Activated naive CD4-positive, alpha-beta T cell treated with anti-CD3 and anti-CD28 coated beads, Interleukin-2, amount 10 ng/mL, durations not matched to agents 7 days and 5 days (primary cell): ENCODE measurements at places on chromosomes 2 and 18.
A peak's percentile ranks its signal among the peaks of the same experiment; 100 is the strongest.

DNA sequence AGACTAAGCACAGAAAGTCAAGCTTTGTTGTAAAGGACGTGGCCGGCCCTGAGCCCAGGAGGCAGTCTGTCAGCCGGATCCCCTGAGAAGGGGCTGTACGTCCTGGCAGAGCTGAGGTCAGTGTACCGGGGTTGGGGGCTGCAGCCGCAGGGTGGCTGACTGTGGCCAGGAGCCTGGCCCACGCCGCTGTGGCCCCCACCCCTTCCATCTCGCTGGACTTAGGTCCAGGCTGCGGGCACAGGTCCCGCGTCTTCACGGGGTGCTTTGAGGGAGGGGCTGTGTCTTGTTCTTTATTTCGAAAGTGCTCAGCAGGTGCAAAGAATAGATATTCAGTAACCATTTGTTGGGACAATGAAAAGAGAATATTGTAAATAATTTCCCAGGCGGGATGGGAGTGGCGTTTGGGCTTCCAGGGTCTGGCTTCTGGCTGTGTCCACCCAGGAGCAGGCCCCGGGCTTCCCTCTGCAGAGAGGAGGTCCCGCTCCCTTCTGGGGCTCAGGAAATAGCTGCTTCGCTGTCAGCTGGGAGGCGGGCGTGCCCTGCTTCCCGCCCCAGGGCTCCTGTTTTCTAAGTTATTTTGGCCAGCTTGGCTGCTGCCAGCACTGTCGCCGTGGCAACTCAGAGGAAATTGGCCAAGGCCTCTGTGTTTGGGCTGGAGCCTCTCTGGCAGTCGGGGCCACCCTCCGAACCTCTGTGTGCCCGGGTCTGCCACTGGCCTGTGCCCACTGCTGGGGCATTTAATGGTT, 7.4 kb downstream of the NFATC1 start:
- DNase-seq = peak; percentile 57

DNA sequence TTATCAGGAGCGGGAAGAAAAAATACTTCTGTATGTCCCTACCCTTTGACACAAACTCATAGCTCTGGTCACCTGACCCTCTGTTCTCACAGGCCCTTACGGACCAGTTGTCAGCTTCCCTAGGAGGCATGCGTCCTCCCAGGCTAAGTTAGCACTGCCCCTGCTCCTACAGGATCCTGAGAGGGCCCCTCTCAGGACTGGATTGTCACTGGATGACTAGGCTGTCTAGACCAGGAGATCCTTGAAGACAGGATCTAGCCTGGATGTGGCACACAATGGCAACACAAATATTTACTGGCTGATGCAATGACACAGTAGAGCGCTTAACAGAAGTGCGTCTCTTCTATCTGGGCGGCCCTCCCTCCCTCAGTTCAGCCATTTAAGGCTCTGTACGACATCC, 7.7 kb downstream of the FAM228A start:
- DNase-seq = no peak

DNA sequence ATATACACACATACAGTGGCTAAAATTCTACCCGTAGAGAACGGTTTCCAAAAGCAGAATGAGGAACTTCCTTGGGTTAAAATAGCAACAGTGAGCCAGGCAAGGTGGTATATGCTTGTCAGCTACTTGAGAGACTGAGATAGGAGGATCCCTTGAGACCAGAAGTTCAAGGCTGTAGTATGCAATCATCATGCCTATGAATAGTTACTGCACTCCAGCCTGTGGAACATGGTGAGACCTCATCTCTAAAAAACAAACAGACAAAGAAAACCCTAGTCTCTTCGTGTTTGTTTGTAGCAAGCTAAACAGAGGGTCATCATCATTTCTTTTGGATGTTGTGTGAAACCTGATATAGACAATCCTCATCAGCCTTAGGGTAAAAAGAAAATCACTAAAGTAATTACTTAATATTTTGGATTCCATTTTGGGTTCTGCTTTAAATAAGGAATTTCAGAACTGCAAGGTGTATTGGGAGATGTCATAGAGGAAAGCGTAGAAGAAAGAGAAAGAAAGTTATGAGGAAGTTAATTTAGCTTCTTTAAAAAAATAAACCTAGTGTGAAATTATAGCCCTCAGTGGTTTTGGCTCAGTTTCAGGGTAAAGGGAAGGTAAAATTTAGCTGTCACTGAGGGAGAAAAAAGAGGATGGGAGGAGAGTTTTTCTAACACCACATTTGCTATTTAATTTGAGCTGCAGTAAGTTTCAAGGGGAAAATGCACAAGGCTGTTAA, 46.5 kb downstream of the PLEK start:
- DNase-seq = no peak

- peak; percentile 40 for DNase-seq
Observed at GRCh38 chr18:23077493-23078256, 57.6 kb upstream of the CABLES1 start.

GRCh38 chr2:63667132-63667700, 78.5 kb downstream of the MDH1 start:
- no peak for DNase-seq

DNA sequence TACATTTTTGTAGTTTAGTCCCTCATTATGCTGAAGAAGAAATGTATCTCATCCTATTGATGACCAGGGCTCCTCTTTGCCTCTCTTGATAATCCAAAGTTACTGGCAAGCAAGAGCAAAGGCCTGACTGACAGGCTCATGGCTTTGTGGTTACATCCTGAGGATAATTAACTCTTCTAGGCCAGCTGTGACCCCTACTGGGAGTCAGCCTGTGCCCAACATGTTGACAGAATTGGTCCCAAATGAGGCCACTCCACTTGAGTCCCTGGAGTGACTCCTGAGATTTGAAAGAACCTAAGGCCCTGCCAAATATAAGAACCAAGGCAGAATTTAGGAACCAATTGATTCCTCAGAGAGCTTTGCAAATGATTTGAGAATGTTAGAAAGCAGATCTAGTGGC, 973.8 kb upstream of the CELF4 start:
- no peak for DNase-seq

DNA sequence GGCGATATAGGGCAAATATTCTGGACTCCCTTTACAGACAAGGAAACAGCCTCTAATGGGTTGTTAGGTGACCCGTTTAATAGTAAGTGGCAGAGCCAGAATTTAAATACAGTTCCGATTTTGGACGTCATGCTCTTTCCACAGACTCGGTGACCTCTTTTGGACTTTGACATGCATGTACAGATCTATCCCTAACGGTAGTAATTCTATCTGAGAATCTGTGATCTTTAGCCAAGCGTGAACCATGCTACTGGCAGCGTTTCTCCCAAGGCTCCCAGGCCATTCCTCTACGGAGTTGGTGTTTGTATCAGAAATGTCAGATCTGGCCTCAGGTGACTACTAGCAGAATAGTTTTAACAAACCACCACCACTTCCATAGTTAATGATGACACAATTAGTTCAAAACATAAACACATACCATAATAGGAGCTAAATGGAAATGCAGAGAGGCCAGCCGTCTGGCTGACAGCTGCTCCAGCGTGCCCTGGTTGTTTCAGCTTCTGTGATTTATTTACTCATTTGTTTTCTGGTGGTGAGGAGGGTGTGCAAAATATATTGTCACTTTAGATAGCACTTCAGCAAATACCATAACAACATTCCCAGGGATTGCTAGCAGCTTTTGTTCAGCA, 304.6 kb upstream of the LYPD1 start:
- no peak for DNase-seq

DNA sequence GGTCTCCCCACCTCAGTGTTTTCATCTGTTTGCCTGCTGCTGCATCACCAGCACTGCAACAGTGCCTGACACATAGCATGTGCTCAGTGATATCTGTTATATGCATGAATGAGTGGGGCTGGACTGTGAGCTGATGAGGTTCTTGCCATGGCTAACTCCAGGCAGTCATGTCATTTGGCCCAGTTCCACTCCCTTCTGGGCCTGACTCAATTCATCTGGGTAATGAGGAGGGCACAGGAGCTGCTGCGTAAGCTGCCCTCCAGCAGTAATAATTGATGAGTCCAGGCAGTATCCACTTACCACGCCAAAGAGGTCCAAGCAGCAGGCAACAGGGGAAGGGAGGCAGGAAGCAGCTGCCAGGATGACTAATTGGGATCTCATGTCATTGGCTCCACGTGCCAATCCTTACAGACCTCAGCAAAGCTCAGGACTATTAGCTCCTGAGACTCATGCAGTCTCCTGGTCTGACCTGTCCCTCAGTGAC, 34.1 kb upstream of the MAT2A start:
- DNase-seq = no peak

- peak; percentile 21 for DNase-seq
Observed at GRCh38 chr18:79518028-79518682, 122.4 kb downstream of the NFATC1 start.

GRCh38 chr18:34114996-34115395, 109.7 kb downstream of the NOL4 start:
- DNase-seq = no peak

GRCh38 chr18:9354256-9354655, 19.7 kb downstream of the TWSG1 start:
- DNase-seq = no peak

DNA sequence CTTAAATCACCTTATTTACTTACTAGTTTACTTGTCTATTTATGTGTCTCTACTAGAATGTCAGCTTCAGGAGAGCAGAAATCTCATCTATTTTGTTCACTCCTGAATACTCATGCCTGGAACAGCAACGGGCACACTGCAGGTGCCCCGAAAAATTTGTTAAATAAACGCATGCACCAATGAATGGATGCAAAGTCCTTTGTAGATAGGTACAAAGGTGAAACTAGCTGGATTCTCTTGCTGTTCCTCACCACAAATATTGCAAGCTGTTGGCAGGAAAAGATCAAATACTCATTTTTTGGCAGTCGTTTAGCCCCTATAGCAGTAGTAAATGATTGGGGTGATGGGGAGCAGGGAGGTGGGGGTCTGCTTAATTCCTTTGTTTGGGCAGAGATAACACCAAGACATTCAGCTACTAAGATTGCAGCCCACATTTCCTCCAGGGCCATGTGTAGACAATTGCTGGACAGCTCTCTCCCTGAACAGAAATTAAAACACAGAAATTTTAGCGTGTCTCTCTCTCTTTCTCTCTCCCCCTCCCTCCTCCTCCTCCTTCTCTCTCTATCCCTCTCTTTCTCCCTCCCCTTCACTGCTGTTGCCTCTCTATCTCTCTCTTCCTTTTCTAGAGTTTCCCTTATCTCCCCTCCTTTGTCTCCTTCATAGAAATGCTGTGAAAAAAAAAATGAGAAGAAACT, 5.4 kb downstream of the MARCHF4 start:
- DNase-seq = no peak

DNA sequence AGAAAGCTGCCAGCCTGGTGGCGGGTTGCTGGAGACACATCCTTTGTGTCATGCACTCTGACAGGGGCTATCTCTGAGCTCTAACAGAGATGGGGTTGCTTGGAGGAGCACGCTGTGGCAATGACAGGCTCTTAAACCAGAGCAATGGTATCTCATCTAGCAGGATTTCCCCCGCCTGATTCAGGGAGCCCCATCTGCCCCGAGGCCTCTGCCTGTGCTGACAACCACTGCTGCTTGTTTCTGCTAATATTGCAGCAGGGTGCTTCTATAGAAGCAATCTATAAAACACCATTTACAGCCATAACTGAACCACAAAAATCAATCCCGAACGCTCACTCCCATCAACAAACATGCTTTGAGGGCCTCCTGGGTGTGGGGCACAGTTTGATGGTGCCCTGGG, 12.8 kb upstream of the DNPEP start:
- DNase-seq = no peak

DNA sequence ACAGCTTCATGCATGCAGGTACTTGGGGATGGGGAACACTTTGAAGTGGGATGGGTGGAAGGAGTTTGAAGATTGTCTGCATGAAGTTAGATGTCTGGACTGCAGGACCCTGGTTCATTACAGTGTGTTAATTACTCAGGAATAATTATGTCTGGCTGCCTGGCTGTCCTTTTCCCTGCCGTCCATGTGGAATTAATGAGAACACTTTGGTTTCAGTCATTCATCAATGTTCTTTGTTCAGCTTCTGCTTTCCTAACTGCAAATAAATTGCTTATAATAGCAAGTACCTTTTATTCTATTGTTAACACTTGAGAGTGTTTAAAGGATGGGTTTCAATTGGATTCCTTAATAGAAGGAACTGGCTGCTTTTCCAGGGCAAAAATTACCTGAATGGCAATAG, 35.8 kb downstream of the MTCL1 start:
- no peak for DNase-seq

DNA sequence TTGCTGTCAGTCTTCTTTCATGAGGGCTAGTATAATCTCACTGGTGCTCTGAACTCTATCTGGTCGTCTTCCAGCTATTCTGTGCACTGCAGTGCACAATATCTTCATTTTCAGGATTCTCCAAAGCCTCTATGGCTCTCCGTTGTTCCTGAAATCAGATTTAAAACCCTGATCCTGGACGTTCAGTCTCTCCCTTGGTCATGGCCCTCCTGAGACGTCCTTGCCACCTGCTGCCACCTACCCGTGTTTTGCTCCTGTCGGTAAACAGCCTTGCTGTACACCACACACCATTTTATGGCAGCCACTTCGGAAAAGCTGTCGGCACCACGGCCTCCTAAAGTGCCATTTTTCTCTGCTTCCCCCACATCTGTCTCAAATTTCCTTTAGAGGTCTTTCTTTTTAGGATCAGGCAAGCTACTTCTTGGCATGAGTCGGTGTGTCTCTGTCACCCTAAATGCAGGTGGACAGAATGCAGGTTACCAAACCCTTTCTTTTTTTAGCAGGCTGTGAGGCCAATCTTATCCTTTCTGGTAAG, 170.0 kb downstream of the HRH4 start:
- no peak for DNase-seq

DNA sequence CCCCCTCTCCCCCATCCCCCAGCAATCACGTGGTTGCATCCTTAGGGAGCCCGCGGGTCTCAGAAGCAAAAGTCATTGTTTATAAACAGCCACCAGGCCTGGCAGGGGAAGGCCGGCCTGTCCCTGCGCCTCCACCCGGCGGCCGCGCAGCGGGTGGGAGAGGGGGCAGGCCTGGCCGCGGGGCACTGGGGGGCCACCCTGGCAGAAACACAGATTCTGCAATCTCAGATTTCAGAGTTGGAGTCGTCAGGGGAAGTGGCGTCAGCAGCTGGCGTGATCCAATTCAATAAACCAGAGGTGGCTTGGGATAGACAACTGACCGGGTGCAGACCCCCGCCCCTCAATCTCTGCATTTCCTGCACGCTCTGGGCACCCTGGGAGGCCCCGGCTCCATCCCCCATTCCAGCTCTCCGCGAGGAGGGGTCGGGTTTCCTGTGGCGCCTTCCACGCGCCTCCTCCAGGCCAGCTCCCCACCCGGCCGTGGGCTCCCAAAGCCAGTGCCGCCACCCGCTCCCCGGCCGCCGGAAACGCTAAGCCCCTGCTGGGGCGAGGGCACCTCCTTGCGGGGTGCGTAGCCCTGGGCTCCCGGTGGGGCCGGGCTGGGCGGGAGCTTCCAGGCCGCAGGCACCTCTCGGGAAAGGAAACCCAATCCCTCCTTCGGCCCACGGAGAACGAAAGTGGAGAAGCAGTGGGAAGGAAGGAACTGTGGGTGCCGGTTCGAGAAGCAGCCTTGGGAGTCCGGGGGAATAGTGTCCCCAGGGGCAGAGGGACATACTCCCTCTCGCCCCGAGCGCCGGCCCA, 1.1 kb downstream of the BIN1 start:
- peak; percentile 28 for DNase-seq

GRCh38 chr2:239157771-239158170, 243.0 kb downstream of the HDAC4 start:
- peak; percentile 4 for DNase-seq
